ENCODE measurements at places on chromosomes 2 and 18.
A peak's percentile ranks its signal among the peaks of the same experiment; 100 is the strongest.

DNA sequence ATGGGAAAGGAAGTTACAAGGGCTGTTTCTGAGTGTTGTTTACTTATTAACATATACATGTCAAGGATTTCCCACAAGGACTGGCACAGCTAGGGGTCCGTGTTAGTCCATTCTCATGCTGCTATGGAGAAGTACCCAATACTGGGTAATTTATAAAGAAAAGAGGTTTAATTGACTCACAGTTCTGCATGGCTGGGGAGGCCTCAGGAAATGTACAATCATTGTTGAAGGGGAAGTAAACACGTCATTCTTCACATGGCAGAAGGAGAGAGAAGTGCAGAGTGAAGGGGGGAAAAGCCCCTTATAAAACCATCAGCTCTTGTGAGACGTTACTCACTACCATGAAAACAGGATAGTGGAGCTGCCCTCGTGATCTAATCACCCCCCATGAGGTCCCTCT lies 128.9 kb upstream of the CELF4 start:
- no peak for DNase-seq

- DNase-seq: no peak
These were observed at the start of gene LRATD1 for GRCh38 chr2:14632133-14632936. Gene LRATD1 (plus strand): TSS chr2:14632717. CDS start chr2:14633980, 1,263 bp downstream.

DNA sequence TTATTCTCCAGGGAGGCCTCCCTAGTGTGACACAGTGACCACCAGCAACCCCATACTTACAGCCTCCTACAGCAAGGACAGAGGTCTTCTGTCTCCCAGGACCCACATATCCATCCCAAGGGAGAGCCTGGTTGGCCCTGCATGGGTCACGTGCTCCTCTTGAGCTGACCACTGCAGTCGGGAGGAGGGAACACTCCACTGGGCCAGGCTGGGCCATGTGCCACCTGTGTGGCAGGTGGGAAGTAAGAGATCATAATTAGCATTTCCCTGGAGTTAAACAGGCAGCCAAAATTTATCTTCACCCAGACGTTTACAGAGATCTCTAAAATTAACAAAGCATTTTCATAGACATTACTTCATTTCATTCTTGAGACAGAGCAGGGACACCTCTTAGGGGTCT lies 33.4 kb upstream of the MLPH start:
- DNase-seq: no peak

- no peak for DNase-seq
These were observed 488.6 kb downstream of the BCL11A start for GRCh38 chr2:60064687-60065389.

GRCh38 chr2:205984381-205984780 lies 101.6 kb downstream of the INO80D start:
- DNase-seq: no peak

GRCh38 chr2:176158855-176159662 lies 2.0 kb downstream of the HOXD3 start:
- DNase-seq: no peak

- no peak for DNase-seq
These were observed 25.4 kb upstream of the SCN7A start for GRCh38 chr2:166519391-166519962.

DNA sequence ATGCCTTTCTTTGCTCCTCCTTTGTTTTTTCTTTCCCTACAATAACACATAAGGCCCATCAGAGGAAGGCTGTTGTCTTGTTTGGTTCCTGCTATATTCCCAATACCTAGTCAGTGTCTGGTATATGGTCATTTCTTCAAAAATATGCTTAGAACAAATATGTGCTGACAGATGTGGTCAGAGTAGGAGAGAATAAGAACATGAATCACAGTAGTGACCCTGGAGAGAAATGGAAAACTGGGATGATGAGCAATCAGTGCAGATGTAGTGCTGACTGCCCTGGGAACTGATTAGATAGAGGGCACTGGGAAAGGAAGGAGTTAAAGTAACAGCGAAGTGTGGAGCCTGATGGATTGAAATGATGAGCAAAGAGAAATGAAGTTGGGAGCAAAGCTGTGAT lies 189.4 kb upstream of the LHCGR start:
- DNase-seq: no peak

GRCh38 chr2:70894765-70895164 lies 40.9 kb upstream of the ATP6V1B1 start:
- no peak for DNase-seq

- DNase-seq: no peak
These were observed 261.9 kb upstream of the SIX3 start for GRCh38 chr2:44679584-44679983.

DNA sequence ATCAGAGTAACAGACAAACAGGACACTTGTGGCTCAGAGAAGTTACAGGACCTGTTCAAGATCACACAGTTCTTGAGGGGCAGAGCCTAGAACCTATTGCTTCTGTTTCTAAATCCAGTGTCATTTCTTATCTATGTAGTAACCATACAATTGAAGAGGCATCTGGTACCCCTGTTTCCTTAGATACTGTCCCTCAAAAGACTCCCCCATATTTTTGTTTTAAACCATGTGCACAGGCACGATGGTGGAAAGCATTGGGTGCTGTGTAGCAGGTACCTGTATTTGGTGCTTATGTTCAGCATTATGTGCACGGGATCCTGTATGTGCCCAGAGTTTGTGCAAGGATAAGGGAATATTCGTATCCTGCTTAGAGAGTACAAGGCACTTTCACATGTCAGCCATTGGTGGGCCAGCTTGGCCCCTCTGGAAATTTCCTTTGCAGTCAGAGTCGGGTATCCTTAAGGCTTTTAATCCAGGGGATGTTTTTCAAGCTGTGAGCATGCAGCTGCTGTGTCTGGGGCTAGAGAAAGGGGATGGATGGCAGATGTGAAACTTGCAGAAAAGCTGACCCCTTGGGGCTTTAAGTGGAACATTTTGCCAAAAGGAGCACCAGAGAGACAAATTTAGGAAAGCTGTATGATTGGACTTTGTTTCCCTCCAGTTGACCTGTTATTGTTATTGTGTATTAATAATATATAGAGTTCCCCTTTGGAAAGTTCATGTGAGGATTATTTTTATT lies 2.1 kb downstream of the LBH start:
- DNase-seq: no peak

GRCh38 chr2:214810671-214811070 lies 1.2 kb upstream of the BARD1 start:
- DNase-seq: no peak

DNA sequence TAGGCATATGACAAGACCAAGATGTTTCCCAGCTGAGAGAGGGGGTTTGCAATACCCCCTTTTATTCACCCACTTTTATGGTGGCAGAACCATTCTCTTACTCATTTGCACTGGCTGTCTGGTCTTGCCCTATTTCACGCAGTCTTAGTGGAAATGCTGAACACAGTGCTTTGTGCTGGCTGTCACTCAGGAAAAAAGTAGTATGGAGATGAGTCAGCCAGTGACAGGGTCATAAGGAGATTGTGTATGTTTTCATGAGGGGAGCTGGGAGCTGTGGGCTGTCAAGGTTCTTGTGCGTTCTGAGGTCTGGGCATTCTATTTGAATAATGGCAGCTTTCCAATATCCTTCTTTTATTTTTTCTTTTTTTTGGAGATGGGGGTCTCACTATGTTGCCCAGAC lies 10.9 kb upstream of the CNRIP1 start:
- DNase-seq: no peak

- no peak for DNase-seq
These were observed 257.0 kb downstream of the CLIP4 start for GRCh38 chr2:29372185-29372584.

GRCh38 chr18:46718501-46719341 lies 38.1 kb downstream of the ST8SIA5 start:
- DNase-seq: no peak

DNA sequence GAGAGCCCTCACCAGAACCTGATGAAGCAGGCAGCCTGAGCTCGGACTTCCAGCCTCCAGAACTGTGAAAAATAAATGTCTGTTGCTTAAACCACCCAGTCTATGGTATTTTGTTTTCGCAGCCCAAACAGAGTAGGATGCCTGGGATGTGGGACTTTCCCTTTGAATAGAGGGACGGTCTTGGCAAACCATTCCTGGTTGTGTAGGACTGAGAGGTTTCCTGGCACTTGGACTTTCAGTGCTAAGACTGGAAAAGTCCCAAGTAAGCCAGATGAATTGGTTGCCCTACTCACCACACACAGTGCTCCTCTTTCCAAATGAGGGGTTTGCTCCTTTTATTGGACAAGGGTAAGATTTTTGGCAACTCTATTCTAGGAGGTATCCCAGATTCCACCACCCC lies 46.8 kb upstream of the ACMSD start:
- DNase-seq: no peak

DNA sequence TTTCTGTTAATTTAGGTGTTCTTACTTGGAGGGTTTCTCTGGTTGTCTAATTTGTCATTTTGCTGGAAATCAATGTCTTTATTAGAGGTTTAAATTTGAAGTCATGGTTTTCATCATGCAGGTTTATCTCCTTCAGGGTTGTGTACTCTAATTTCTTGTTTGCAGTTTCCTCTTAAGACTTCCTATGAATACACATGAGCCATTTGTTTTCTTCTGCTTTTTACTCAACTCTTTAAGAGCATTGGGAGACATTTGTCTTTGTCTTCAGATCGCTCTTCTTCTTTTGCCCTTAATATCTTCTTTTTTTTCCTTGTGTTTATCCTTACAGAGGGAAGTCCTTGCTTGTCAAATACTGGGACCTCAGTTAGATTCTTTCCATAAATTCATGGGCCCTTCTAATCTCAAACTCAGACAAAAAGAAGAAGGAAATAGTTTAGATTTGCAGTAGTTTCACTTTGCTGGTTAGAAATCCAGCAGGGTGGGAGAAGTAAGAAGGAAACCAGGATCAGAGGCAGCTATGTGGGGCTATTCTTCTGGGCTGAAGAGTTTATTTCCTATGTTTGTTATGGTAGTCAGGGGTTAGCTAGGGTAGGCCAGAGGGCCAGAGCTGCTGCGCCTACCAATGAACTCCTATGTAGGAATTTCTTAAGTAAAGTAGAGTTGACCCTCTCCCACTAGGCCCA lies 176.6 kb downstream of the DYSF start:
- DNase-seq: no peak

GRCh38 chr18:79396431-79397246 lies 909 bp downstream of the NFATC1 start:
- peak; percentile 45 for DNase-seq

DNA sequence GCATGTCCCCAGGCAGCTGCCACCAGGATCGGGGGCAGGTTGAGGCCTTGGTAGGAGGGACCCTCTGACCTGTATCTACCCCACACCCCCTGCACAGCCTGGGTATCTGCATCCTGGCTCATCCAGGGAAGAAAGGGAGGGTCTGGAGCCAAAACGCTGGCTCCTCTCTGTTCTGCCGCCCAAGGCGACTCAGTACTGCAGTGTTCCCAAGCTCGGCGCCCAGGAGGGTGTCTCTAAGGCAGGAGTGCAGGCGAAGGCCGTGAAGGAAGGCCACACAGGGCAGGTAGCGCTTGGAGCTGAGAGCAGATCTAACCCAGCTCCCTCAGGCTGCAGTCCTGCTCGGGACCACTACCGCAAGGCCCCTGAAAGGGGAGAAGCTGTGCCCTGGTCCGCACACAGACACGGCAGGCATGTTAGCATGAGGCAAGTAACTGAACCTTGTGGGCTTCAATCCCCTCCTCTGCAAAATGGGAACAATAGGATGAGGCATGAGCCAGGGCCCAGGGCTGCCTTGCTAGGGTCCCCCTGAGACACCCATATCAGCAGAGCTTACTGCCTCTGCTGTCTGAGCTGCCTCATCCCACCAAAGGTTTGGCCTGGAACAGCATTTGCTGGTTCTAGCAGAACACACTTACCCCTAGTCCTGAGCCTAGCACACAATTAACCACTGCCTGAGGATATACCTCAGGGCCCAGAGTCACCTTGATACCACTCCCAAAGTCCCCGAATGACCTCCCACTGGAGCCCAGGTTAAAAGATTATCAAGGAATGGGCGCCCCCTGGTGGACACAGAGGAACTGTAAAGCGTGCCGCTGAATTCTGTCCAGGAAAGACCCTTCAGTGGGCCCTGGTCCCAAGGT lies 6.5 kb downstream of the PTMA start:
- peak; percentile 69 for DNase-seq

Measured in activated T-cell treated with anti-CD3 and anti-CD28 coated beads for 48 hours (primary cell).